ENCODE measurements at places on chromosomes 5 and 9.

DNA sequence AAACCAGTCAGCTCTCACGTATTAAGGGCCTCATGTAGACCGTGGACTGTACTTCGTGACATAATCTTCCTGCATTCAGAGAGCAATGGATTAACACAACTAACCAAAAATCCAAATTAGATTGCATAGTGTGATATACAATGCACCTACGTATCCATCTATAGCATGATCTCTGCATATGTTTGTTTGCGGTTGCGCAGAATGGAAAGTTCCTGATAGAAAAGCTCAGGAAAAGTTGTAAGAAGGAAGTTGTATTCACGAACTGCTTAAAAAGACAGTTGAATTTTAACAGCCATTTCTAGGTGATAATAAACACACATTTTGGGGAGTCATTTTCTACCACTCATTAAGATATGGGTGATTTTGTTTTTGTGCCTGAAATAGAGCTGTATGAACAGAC lies 869.0 kb downstream of the TLE4 start:
- DNase-seq: no peak

DNA sequence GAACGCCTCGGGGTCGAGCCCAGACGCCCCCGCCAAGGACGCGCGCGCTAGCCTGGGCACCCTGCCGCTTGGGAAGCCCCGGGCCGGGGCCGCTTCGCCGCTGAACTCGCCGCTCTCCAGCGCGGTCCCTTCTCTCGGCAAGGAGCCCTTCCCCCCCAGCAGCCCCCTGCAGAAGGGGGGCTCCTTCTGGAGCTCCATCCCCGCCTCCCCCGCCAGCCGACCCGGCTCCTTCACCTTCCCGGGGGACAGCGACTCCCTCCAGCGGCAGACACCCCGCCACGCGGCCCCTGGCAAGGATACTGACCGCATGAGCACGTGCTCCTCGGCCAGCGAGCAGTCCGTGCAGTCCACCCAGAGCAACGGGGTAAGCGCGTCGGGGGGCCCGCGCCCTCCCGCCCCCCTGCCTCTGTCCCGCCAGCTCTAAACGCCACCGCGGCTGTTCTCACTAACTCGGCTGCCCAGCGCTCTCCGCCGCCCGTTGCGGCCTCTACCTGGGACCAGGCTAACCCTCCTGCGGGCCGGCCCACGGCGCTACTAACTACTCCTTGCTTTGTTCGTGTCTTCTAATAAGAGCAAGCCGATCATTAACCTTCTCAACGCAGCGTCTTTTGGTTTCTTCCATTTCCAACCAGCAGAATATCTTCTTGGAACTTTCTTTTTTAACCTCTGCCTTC lies 93.6 kb upstream of the OTULINL start:
- no peak for DNase-seq

GRCh38 chr9:4131946-4132345 lies 167.9 kb downstream of the GLIS3 start:
- no peak for DNase-seq

DNA sequence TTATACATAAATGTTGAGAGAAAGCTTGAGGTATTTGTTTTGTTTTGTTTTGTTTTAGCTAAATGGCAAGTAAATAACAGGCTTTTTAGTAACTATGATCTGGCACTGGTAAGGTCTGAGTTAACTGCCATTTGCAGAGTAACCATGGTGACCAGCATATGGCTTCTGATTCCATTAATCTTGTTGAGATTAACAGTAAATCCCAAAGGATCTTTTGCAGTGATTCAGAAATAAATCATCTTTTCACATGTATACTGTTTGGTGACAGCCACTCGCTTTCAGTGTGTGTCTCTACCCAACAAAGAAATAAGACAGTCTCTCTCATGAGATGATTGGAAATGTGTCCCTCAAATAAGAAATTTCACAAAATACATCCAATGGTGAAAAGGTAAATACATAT lies 235.6 kb downstream of the RAB3C start:
- no peak for DNase-seq

- DNase-seq: no peak
Measured at GRCh38 chr5:150299571-150300327, 3.0 kb downstream of the ARSI start.

GRCh38 chr9:123345567-123345955 lies 10.4 kb upstream of the CRB2 start:
- DNase-seq: peak; percentile 52

DNA sequence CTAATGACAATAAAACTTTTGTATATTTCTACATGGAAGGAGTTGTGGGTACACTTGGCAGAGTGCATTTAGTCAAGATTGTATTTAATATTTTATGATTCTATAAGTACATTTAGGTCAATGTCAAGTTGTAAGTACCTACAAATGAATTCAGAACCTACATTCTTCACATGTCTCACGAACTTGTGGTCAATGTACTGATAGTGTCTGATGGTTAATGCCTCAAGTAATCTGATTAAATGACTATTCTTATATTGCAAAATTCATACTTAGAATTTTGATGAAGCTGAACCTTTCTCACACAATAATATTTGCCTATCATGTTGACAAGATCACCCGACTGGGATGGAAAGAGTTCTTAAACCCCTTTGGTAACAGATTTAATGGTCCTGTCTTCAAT lies 444.5 kb downstream of the CTNND2 start:
- DNase-seq: no peak

DNA sequence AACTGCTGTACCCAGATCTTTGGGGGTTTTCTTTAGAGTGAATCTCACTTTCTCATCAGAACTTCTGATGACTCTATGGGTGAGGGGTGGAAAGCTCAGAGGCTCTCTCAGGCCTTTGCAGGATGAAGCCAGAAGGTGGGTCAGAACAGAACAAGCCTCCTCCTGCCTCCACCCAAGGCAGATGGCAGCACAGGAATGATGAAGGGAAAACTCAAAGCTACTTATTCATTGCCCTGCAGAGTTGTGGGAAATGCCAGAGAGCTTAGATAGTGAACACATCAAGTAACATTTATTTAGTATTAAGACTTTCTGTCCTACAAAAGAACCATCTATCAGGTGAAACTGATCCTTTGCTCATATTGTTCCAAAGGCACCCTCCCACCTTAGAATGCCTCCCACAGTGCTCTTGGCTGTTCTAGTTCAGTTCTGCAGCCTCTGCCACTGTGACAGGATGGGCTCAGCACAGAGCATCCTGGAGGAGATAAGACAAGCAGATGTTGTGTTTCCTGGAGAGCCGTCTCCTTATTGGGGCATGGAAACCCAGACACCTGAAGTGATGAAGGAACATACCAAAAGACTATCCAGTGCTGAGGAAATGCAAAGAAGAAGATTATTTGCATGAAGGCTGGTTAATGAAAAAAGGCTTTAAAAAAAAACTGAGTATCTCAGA lies 146.6 kb downstream of the ADAMTS12 start:
- DNase-seq: no peak

DNA sequence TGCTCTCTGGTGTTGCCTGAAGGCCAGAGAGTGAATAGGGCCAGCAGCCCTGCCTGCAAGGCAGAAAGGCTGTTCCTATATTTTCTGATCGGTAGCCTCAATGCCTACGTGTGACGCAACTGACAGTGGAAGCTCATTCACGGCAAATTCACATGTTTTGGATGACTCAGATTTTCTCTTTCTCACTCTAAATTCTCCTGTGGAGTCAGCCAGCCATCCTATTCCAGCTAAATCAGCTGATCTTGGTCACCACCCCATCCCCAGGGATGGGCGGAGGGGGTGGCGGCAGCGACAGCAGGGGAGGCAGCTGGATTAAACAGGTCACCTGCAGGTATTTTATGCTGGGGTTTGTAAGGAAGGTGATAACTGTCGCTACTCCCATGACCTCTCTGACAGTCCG lies 52.3 kb downstream of the ZNF510 start:
- DNase-seq: no peak

DNA sequence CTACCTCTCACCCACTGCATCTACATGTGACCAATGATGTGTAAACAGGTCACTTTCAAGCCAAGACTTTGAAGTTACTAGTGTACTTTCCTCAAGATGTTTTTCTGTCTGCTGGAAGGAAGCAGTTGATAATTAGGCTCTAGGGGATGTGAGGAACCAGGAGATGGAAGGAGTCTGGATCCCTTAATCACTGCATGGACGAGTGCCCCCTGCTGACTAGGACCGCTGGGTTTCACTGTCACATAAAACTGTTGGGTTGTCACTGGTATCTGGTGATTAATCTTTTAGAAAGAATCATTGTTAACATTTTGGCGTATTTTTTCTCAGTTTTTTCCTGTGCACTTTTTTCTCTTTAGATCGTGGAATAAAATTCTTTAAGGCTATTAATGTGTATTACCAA lies 79.5 kb downstream of the SREK1 start:
- DNase-seq: no peak

DNA sequence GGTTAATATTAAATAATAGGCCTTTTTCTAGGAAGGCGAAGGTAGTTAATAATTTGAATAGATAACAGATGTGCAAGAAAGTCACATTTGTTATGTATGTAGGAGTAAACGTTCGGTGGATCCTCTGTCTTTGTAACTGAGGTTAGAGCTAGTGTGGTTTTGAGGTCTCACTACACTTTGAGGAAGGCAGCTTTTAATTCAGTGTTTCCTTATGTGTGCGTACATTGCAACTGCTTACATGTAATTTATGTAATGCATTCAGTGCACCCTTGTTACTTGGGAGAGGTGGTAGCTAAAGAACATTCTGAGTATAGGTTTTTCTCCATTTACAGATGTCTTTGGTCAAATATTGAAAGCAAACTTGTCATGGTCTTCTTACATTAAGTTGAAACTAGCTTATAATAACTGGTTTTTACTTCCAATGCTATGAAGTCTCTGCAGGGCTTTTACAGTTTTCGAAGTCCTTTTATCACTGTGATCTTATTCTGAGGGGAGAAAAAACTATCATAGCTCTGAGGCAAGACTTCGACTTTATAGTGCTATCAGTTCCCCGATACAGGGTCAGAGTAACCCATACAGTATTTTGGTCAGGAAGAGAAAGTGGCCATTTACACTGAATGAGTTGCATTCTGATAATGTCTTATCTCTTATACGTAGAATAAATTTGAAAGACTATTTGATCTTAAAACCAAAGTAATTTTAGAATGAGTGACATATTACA lies 45.7 kb downstream of the TGFBR1 start:
- DNase-seq: no peak

DNA sequence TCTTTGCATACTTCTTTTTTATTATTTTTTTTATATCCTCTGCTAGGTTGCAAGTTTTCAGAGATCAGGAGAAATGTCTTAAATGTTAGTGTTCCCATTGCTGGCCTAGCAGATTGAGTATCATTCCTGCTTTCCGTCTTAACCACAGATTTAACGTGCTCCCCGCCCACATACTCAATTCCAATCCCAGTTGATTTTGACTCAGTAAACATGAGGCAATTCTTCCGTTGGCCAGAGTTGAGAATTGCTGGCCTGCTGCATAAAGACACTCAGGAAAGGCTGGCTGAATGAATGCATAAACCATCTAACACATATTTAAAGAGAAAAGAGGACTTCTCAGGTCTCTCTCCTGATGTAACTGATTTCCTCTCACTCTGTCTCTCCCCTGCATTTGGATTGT lies 46.8 kb upstream of the PLPP6 start:
- peak; percentile 23 for DNase-seq

- DNase-seq: no peak
Measured at GRCh38 chr9:3735251-3735650, 209.4 kb upstream of the RFX3 start.

DNA sequence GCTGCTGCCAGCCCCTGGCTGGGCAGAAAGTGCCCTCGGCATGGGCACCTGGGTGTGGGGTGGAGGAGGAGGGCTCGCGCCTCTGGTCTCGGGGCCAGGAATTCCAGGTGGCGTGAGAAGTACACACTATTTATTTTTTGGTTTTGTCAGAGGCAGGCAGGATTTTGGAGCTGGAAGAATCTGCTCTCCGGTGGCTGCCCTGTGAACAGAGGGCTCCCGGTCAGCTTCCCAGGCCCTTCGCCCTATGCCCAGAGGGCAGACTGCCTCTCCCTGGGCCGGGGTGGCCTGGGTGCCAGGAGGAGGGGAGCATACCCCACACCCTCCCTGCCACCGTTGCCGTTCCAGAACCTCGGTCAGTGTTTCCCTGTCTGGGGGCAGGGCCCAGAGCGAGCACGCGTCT lies 8.3 kb downstream of the DOLPP1 start:
- DNase-seq: no peak

GRCh38 chr5:171137768-171138525 lies 171.1 kb upstream of the TLX3 start:
- DNase-seq: no peak

DNA sequence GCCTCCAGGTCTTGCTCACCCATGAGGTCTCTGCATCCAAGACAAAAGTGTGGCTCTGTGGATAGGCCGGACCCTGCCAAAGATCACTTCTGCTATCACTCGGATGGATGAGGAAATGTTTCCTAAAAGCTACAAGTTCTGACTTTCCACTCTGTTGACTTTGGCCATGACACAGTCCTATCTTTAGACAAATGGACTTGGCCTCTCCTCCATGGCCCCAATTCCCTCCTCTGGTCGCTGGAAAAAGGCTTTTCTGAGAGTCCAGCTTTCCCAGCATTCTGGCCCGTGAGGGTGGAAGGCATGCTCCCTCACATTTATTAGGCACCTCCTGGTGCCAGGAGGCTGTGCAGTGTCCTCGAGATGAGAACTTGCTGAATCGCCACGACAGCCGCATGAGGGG lies 83.1 kb downstream of the COL27A1 start:
- DNase-seq: peak; percentile 78

DNA sequence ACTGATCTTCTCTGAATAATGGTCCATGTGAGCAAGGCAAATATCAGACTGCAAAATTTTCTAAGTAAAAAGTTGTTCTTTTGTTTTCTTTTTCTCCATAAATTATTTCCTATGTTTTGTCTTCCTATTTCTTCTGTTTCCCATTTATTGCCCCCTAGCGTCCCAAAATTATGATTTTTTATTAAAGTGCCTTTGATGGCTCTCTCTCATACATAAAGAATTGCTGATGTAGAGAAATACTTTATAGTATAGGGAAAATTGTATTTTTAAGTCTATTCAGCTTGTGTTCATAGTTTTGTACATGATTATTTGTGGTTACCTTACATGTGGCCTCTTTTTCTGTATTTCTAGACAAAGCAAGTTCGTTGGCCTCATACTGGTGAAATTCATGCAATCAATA lies 1031.2 kb downstream of the EFNA5 start:
- no peak for DNase-seq

GRCh38 chr9:115939065-115939765 lies 214.4 kb upstream of the PAPPA start:
- DNase-seq: no peak

GRCh38 chr5:73808911-73809310 lies 182.9 kb downstream of the ARHGEF28 start:
- DNase-seq: no peak

GRCh38 chr5:73447530-73448462 lies 781 bp downstream of the FOXD1 start:
- no peak for DNase-seq

GRCh38 chr9:130856474-130856873 lies 21.4 kb downstream of the ABL1 start:
- DNase-seq: no peak

GRCh38 chr9:96057155-96057554 lies 181.7 kb downstream of the ERCC6L2 start:
- DNase-seq: no peak

GRCh38 chr9:38195737-38196161 lies 126.7 kb upstream of the SHB start:
- peak; percentile 9 for DNase-seq

Data from muscle of back (tissue), 13 donors.